ENCODE measurements at places on chromosomes 12 and 14.

GRCh38 chr14:60184146-60184904 is 19.1 kb upstream of the DHRS7 start:
- peak; percentile 21 for DNase-seq

- peak; percentile 25 for DNase-seq
Observed at GRCh38 chr14:22375321-22375930, 213.6 kb downstream of the DAD1 start.

DNA sequence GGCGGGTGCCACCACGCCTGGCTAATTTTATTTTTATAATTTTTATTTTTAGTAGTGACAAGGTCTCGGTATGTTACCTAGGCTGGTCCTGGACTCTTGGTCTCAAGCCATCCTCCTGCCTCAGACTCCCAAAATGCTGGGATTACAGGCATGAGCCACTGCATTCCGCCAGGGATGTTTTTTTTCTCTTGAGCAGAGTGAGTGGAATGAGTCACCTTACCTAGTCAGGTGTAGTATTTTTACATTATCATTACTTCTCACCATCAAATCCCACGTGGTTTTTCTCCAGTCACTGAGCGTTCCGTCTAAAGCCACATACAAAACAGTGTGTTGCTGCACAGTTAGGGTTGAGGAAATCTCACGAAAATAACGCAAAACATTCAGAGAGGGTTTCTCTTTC is 870 bp upstream of the TBPL2 start:
- no peak for DNase-seq

- no peak for DNase-seq
Observed at GRCh38 chr12:45666816-45667215, 62.7 kb upstream of the ARID2 start.

- no peak for DNase-seq
Observed at GRCh38 chr12:41604830-41605229, 416.7 kb downstream of the PDZRN4 start.

GRCh38 chr14:96176275-96176674 is 28.4 kb upstream of the BDKRB2 start:
- no peak for DNase-seq

- no peak for DNase-seq
Observed at GRCh38 chr12:130462558-130463274, 125.0 kb downstream of the PIWIL1 start.

DNA sequence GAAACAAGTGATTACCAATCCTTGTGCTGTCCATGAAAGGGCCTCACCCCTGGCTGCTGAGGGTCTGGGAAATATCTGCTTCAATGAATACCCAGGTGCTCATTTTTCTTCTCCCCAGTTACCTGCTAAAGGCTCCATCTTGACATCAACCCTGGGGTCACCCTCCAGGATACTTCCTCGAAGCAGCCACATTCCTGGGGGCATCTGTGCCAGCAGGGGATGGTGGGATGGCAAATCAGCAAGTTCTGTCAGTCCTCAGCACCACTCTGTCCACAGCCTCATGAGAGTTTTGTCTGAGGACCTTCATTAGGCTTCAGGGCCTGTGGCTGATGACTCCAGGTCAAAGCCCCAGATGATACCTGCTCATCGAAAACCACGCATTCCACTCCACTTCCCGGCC is 124.8 kb downstream of the ZFP36L1 start:
- DNase-seq = no peak

DNA sequence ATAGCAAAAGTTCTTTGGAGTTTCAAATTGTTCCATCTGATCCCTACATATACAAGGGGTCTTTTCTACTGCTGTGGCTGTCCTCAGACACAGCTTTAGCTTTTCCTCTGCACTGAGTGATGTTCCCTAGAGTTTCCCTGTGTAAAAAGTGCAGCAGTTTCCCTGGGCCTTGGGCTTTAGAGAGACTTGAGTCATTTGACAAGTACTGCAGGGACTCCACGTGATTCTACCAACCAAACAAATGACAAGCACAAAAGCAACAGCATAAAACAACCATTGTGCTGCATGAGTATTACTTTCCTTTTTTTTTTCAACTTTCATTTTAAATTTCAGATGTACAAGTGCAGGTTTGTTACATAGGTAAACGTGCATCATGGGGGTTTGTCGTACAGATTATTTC is 272.8 kb downstream of the PDZRN4 start:
- DNase-seq = no peak

DNA sequence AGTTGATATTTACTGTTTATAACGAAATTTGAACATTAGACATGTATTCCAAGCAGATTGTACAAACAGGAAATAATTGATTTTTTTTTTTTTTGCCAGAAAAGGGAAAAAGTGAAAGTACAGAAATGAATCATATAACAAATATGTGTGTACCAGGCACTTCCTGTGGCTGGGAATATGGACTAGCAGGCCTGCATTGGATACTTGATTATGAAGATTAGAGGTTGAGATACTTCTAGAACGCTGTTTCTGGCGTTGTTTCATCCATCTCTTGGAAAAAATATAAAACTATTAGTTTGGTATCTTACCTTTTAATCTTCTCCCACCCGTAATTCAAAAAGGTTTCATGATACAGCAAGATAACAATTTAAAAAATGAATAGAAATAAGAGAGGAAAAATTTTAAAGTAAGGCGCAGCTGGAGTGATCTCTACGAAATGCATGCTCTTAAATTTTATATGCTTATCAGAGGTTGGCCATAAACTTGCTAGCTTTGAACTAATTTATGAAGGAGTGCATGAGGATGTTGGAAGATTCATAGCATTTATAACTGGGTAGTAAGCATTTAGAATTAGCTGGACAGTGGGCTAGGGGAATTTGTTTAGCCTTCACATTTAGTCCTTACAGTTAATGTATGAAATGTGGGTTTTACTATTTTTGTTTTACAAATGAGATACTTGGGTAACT is 90.8 kb downstream of the AEBP2 start:
- no peak for DNase-seq

GRCh38 chr14:34722723-34723545 is 8.5 kb upstream of the CFL2 start:
- peak; percentile 20 for DNase-seq

DNA sequence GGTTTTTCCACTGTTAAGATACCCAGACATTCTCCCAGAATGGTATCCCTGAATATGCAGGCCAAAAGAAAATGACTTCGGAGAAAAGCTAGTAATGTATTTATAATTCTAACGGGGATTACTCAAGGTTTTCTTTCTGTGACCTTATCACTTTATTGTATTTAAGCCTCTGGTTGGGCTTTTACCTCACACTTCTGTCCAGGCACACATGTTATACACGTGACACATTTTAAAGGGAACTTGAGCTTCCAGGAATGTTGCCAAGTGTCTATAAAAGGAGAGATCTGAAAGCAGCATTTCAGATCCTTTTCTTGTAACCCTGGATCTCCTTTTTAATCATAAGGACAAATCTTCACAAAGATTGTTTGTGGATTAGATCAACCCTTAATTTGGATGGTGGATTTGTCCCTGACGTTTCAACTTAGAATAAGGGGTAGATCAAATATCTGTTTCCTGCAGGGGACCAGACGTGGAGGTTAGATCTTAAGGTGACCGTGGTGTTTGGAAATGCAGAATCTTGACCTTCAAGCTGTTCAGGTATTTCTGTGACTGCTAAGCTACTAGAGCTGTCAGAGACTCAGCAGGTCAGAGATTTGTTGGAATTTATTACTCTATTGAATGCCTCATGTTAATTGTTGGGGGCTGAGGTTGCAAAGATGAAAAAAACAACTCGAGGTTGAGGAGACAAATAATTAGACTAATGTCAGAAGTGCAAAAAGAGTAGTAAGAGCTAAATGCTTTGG is 1.5 kb downstream of the CIPC start:
- DNase-seq = no peak

DNA sequence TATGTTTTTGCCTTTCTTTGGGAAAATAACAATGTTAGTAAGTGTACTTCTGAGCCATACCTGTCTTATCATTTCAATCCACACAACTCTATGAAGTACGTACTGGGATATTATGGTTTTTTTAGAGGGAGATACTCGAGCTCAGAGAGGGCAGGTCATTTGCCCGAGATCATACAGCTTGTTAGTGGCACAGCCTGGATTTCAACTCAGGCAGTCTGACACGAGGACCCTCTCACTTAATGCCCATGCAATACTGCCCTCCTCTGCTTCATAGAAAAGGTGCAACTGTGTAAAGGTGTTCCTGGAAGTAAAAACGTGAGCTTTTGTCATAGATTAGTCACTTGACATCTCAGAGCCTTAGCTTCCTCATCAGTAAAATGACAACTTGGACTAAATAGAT is 128.0 kb downstream of the NDUFA12 start:
- no peak for DNase-seq

DNA sequence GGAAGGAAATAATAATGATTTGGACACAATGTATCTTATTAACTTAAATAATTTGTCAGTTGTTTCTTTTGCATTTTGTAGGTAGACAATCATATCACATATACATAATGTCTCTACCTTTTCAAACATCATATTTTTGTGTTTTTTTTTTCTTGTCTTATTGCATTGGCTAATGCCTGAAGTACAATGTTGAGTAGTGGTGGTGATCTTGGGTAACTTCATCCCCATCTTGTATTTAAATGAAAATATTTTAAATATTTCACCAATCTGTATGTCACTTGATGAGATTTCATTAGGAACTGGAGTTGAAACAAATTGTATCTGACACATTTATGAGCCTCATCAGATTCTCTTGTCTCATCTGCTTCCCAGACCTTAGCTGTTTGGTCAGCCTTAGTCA is 109.7 kb upstream of the LHX5 start:
- no peak for DNase-seq

GRCh38 chr14:102500713-102501112 is 8.9 kb downstream of the ANKRD9 start:
- no peak for DNase-seq

All from activated gamma-delta T cell treated with Interleukin-2 at 50 U/mL for 16 hours (primary cell).